ENCODE measurements at places on chromosomes 5 and 9.

DNA sequence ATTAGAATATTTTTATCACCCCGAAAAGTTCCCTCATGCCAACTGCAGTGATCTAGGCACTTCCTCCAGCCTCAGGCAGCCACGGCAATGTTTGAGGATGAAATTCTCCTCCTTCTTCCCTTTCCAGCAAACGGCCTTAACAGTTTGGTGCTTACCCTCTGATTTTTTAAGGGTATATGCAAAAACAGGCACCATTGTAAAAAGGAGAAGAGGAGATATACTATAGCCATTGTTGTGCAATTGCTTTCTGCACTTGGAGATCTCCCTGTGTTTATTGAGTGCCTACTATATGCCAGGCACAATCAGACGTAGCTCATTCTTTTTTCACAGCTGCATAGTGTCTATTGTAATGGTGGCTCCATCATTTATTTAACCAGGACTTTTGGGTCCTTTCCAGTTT lies 29.4 kb downstream of the GSN start:
- DNase-seq: no peak

DNA sequence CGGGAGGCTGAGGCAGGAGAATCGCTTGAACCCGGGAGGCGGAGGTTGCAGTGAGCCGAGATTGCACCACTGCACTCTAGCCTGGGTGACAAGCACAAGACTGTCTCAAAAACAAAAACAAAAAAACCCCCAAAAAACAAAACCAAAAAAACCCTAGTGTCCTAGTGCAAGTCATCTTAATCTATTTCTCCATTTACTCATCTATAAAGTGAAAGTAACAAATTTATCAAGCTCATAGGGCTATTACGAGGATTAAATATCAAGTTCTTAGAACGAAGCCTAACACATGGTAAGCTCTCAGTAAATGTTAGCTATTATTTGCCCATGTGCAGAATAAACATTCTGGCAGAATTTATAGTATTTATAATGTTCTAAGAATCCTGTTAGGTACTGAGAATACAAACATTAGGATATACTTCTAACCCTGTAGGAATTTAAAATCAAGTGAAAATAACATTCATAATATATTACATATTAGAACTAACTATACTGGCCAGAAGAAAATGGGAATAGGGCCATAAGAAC lies 45.0 kb downstream of the GOLPH3 start:
- peak; percentile 3 for DNase-seq

DNA sequence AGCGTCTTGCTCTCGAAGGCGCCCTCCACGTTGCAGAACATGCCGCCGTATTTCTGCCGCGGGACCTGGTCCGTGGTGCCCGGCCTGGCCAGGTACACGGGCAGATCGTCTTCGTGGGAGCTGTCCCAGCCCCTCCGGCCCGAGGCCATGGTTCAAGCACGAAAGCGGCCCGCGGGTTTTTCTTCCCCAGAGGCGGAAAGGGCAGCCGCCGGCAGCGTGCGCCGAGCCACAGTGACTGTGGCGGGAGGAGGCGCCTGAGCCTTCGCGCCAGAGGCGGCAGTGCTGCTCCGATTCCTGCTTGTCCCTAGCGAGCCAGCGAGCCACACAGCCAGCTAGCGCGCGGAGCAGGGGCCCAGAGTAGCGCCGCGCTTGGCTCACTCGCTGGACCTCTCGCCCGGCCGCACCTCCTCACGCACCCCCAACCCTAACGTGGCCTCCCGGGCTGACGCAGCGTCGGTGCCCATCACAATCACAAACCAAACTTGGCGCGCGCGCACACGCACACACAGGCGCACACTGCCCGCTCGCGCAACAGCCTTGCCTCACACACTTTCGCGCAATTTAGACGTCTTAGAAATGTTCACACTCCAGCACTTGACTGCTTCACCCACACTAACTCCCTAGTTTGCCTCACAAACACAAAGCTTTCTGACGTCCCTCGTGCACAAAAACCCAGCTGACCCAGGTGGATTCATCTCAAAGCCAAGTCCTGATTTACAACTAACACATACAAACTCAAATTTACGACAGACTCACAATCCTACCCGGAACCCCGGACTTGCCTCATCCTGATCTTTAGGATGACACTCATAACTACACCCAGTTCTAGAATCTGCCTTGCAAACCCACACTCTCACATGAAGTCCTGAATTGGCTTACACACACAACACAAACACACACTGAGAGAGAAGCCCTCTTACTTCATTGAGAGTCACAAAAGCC lies at the start of gene DPYSL3:
TSS of gene DPYSL3 (minus strand) at position 359 of the 942 bp plus-strand sequence. CDS start at position 149, 210 bp downstream.
- DNase-seq: no peak

GRCh38 chr5:111762895-111763294 lies 5.9 kb upstream of the NREP start:
- DNase-seq: no peak

GRCh38 chr9:21903380-21903965 lies 90.7 kb downstream of the CDKN2A start:
- no peak for DNase-seq

GRCh38 chr5:61461417-61461816 lies 129.4 kb downstream of the ZSWIM6 start:
- no peak for DNase-seq

DNA sequence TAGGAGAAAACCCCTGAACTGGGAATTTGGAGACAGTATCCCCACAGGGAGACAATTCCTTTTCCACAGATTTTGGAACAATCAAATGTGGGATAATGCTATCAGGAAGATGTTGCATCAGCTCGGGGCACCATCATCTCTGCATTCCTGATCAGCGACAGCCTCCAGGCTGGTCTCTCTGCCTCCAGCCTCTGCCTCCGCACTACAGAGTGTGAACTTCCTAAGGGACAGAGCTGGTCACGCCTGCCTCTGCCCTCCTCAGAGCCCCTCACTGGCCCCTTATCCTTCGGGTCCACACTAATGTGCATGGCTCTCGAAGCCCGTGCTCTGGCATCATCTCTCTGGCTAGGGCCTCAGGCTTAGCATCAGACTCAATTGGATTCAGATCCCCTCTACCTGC lies 8.6 kb downstream of the FOXI1 start:
- no peak for DNase-seq

GRCh38 chr5:97078958-97079743 lies 63.3 kb downstream of the LIX1 start:
- DNase-seq: no peak

- no peak for DNase-seq
Observed at GRCh38 chr5:155492191-155492590, 478.6 kb downstream of the KIF4B start.
